ENCODE measurements at places on chromosomes 13 and 19. TPM values are rescaled to one million over a fixed set of nuclear protein-coding genes. Genes with fewer than 3 reads are reported as not detected.

Gene DCLK1
- total RNA-seq, result 15.1 TPM

Gene NECTIN2
- total RNA-seq, result 56.2 TPM

Gene GSX1
- not detected for total RNA-seq

Gene SCN1B
- 4.3 TPM for total RNA-seq

Gene GPR12
- 8.3 TPM for total RNA-seq

Gene CEACAM21
- total RNA-seq, result not detected

Gene STOML3
- total RNA-seq, result not detected

Gene NFKBIB
- total RNA-seq, result 18.1 TPM

Gene SIGLEC12
- not detected for total RNA-seq

Gene MCEMP1
- not detected for total RNA-seq

Gene EMC10
- total RNA-seq, result 75.0 TPM

Gene RFXANK
- total RNA-seq, result 44.0 TPM
